ENCODE measurements at places on chromosomes 6 and 20.

GRCh38 chr6:139983555-139984276 is 609.3 kb upstream of the CITED2 start:
- DNase-seq = no peak

- DNase-seq = no peak
Measured at GRCh38 chr6:132466952-132467351, 46.0 kb downstream of the STX7 start.

GRCh38 chr20:21048841-21049273 is 57.3 kb downstream of the LINC00237 start:
- DNase-seq = peak; percentile 66

GRCh38 chr6:57432919-57433684 is 115.7 kb downstream of the PRIM2 start:
- no peak for DNase-seq

DNA sequence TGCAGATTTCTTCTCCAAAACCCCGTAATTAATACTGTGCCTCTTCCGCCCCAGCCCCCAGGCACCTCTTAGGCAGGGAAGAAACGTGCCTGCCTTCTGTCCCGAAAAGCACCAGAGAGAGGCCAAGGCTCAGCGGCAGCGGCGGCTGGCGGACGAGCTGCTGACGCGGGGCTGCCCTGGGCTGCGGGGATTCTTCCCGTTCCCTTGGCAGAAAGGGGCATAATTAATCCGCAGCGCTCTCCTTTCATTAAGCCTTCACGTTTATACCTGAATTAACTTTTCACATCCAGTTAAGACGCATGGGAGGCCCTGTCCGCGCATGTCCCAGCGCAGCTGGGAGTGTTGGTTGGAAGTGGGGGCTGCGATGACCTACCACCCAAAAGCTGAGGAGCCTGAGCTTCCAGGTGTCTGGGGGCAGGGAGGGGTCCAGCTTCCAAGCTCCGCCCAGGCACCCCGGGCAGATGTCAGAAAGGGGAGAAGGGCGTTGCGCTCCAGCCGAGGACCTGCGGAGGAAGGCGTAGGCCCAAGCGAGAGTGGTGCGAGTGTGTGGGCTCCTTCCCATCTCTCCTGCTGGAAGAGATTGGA is 167.4 kb upstream of the LRFN2 start:
- no peak for DNase-seq

DNA sequence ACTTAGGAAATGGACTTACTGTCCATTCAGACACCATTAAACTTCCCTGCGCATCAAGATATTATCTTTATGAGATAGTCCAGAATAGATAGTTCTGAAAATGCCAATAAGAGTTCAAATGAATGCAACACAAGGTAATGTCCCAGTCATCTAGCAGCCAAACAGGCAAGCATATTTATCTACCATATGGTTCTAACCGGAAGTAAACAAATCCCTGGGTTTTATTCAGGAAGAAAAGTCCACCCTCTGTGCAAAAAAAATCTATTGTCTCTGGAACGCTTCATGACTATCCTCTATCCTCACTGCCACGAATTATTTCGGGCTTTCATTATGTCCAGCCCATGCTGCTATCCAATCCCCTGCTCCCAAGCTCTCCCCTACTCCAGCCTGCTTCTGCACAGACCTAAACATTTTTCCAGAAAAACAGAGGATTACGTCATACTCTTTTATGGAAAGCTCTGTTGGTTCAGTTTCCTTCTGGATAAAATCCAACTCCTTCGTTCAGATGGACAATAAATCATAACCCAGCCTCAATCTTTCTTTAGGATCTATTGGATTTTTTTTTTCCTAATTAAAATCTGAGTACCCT is 11.4 kb downstream of the PPIL6 start:
- DNase-seq = no peak

- DNase-seq = no peak
Measured at GRCh38 chr6:15499591-15499990, 163.2 kb downstream of the DTNBP1 start.

- DNase-seq = no peak
Measured at GRCh38 chr6:129749749-129750120, 39.8 kb upstream of the ARHGAP18 start.

GRCh38 chr6:41427642-41428335 is 92.4 kb downstream of the NCR2 start:
- no peak for DNase-seq

DNA sequence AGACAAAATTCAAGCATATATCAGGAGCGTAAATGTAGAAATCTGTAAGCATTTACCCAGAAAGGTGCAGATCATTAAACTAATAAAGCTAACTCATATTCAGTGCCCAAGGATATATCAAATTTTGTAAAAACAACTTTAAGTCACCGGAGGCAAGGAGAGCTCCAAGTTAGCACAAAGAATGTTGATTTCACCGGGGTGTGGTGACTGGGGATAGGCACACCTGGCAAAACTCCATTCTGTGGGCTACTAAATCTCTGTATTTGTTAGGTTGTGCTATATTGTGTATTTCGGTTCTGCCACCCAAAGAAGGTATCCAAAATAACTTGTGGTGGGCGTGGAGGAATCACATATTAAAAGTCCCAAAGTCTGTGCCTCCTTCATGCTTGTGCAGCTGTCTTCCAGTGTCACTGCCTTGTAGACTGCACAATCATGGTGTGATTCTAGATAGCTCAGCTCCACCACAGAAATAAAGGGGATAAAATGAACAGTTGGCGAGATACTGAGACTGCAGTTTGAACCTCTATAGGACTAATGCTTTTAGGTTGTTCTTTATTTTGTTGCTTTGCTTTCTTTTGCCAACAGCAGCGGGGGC is 111.6 kb downstream of the GMDS start:
- DNase-seq = no peak

DNA sequence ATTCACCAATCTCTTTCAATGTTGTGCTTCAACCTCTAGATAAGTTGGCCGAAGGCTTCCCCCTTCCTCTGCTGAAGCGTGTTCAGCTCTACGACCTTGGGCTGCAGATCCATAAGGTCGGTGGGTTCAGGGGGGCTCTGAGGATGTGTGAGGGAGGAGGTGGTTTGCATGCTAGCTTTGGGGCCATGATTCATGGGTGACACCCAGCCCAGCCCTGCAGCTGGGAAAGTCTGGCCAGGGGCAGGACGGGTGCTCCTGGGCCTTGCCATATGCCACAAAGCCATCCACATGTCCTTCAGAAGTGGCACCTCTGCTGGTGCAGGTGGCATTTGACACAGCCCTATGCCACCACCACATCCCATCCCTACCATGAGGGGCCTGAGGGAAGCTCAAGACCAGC is 27.6 kb downstream of the LBP start:
- DNase-seq = no peak

DNA sequence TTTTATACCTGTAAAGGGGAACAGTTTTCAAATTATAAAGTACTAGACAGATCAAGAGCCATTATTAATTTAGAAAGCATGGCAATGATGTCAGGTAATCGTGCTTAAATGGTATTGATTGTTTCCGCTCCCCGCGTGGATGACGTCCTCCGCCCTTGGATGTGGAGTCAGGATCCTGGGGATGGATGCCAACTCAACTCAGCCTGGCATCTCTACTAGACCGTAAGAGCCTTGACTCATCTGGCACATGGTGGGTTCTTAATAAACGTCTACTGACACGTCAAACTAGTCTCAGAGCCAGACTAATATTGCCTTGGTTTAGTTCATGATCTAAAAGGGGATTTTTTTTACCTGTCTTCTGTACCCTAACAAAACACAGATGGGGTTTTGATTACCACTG is 80.2 kb downstream of the LRFN2 start:
- no peak for DNase-seq

DNA sequence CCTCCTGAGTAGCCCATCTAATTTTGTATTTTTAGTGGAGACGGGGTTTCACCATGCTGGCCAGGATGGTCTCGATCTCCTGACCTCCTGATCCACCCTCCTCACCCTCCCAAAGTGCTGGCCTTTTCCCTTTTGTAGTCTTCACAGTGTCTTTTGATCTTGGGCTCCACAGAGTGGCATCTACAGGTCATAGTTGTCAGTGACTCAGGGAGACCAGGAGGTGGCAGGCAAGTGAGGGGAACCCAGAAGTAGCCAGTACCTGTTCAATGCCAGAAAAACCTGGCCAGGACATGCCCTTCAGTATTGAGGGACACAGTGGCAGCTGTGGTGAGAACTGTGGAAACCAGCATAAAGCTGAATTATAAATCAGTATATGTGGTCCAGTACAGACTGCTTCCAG is 19.6 kb downstream of the RPP21 start:
- DNase-seq = no peak

- DNase-seq = no peak
Measured at GRCh38 chr6:167799033-167799821, 27.5 kb upstream of the AFDN start.

- DNase-seq = no peak
Measured at GRCh38 chr20:50522053-50522674, 12.0 kb downstream of the PTPN1 start.

GRCh38 chr6:18680842-18681241 is 293.7 kb downstream of the RNF144B start:
- DNase-seq = no peak

- DNase-seq = no peak
Measured at GRCh38 chr6:105364243-105364642, 38.6 kb downstream of the PREP start.

Data from HuH-7.5 (cell line).